Hepatocyte (in vitro differentiated cells): ENCODE measurements at places on chromosomes 2 and 18. TPM values are rescaled to one million over a fixed set of nuclear protein-coding genes. Genes with fewer than 3 reads are reported as not detected.
A peak's percentile ranks its signal among the peaks of the same experiment; 100 is the strongest.

GRCh38 chr2:157929871-157930667 is 53.9 kb upstream of the ACVR1 start:
- peaks cover 15% of the 10 kb centered on the region for H3K4me1 ChIP-seq
- H3K4me3 ChIP-seq, result no peak overlapping the region

GRCh38 chr2:191167766-191168165 is 17.0 kb upstream of the STAT4 start:
- peaks cover 36% of the 10 kb centered on the region for H3K4me1 ChIP-seq
- H3K27me3 ChIP-seq, result no peaks in the 10 kb centered on the region
- no peaks in the 10 kb centered on the region for H3K36me3 ChIP-seq
- H3K27ac ChIP-seq, result no peak overlapping the region

DNA sequence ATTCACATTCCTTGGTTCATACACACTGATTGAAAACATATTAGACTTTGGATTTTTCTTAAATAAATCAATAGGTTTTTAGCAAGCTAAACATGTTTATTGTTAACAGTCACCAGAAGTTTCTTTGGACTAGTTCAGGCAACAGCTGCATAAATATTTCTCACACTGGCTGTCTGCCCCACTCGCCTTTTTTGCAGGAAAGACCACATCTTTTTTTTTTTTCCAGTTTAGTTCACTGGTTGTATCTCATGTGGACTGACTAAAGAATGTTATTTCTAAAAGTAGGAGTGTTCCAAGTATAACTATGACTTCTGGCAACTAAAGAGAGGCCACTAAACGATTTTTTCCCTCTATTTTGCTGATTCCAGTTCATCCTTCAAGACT is 31.1 kb downstream of the SLC40A1 start:
- no peaks in the 10 kb centered on the region for H3K27me3 ChIP-seq
- peaks cover 36% of the 10 kb centered on the region for H3K4me1 ChIP-seq
- DNase-seq, result no peak
- H3K4me3 ChIP-seq, result no peak overlapping the region
- H3K36me3 ChIP-seq, result no peaks in the 10 kb centered on the region

- H3K27me3 ChIP-seq, result no peaks in the 10 kb centered on the region
- H3K27ac ChIP-seq, result no peak overlapping the region
- H3K4me1 ChIP-seq, result peaks cover 17% of the 10 kb centered on the region
- no peak overlapping the region for H3K4me3 ChIP-seq
- no peak for DNase-seq
These were observed 3.0 kb downstream of the TTC32 start for GRCh38 chr2:19898592-19899329.

DNA sequence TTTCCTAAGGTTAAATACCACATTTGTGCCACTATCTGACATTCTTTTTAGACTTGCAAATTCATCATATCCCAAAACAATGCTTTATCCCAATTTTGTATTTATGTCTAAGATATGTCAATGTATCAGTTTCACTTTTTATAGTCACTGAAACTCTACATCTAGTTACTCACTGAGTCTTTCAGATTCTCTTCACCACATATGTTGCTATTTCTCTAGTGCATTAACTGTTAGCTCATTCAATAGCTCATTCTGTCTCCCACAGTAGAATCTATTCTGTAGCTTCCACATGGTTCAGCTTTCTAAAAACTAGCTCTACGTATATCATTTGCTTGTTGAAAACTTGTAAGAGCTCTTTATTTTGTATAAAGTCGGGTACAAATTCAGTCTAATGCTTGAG is 1420.6 kb upstream of the NXPH2 start:
- no peak overlapping the region for H3K4me3 ChIP-seq
- DNase-seq, result no peak
- no peaks in the 10 kb centered on the region for H3K27me3 ChIP-seq
- no peak overlapping the region for H3K27ac ChIP-seq
- no peaks in the 10 kb centered on the region for H3K36me3 ChIP-seq

GRCh38 chr18:28607991-28608390 is 431.1 kb upstream of the CDH2 start:
- H3K4me1 ChIP-seq, result no peaks in the 10 kb centered on the region
- H3K36me3 ChIP-seq, result no peaks in the 10 kb centered on the region
- H3K4me3 ChIP-seq, result no peak overlapping the region

- H3K27me3 ChIP-seq, result no peaks in the 10 kb centered on the region
- H3K27ac ChIP-seq, result peak overlapping the region; percentile 42
- H3K36me3 ChIP-seq, result no peaks in the 10 kb centered on the region
- peak; percentile 87 for DNase-seq
- H3K4me1 ChIP-seq, result peaks cover 35% of the 10 kb centered on the region
- no peak overlapping the region for H3K4me3 ChIP-seq
These were observed 91.9 kb downstream of the PPP1R1C start for GRCh38 chr2:182077448-182078142.

- H3K27me3 ChIP-seq, result peaks cover 35% of the 10 kb centered on the region
- no peak overlapping the region for H3K27ac ChIP-seq
- no peak for DNase-seq
These were observed 56.6 kb downstream of the ACOXL start for GRCh38 chr2:110788976-110789375.

DNA sequence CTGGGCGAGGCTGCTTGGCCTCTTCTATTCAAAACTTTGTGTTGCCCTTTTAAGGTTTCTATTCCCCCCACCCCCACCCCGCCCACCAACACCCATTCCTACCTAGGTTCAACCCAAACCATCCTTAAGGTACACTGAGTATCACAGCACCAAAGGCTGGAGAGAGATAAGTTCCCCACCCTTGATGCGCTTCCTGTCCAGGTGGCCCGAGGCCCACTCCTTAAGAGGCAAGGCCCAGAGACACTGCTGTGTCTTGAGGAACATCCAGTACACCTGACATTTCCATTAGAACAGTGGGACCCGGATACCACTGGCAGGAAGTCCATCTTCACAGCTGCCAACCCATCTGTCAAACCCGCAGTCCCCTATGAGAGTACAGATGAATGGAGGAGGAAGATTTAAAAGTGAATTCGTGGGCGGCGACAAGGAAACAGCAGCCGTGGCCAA is 277 bp upstream of the INPP1 start:
- no peaks in the 10 kb centered on the region for H3K27me3 ChIP-seq
- H3K36me3 ChIP-seq, result no peaks in the 10 kb centered on the region
- no peak for DNase-seq

The DOK6 gene
- total RNA-seq, result 2.0 and 2.6 TPM in 2 replicates

DNA sequence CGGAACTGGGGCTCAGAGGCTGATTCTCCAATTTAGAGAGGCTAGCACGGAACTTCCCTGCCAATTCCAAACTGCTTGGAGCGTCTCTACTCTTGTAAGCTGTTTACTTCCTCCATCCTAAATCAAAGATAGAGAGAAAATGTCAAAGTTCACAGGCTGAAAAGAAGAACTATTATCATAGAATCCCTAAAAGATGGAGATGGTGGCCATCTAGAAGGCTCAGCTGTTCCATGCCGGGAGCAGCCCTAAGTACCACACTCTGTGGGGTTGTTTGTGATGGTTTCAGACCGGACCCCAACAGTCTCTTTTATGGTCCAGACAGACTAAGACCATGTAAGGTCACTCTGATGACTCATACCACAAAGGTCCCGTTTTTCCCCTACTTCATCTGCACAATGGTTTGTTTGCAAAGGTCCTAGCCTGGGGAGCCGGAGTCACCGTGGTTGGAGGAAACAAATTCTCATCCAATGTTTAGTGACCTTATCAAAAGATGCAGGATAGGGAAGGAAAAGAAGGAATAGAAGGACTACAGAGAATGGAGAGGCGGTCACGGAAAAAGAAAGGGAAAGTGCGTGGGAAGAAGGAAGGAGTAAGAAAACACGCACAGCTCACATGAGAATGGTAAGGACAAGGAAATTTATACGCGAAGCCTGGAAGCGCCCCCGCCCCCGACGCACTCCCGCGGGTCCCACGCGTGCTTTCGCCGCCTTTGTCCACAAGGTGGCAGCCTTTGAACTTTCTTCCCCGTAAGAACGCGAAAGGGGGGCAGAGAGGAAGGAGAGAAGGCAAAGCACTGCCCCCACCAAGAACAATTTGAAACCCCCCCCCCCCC is 453 bp upstream of the ANTXR1 start:
- peak; percentile 76 for DNase-seq
- H3K27me3 ChIP-seq, result peaks cover 11% of the 10 kb centered on the region
- peak overlapping the region; percentile 50 for H3K4me3 ChIP-seq
- peak overlapping the region; percentile 60 for H3K27ac ChIP-seq
- peaks cover 3% of the 10 kb centered on the region for H3K4me1 ChIP-seq
- H3K36me3 ChIP-seq, result no peaks in the 10 kb centered on the region

DNA sequence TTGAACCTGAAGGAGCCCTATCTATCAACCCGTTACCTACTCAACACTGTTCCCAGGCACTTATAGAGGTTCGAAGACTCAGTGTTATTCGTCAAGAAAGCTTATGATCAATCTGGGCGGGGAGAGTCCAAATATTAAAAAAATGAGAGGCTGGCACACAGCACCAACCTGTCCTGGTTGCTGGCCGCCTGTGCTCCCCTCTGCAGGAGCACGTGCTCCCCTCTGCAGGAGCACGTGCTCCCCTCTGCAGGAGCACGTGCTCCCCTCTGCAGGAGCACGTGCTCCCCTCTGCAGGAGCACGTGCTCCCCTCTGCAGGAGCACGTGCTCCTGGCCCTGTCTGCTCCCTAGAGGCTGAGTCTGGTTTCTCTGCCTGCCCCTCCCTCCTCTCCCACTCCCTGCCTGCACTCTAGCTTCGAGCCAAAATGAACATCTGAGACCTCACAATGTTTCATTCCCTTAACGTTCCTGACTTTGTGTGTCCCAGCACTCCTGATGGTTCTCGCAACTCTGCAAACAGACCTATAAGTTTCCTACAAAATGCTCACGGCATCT is 614.0 kb upstream of the ID2 start:
- no peaks in the 10 kb centered on the region for H3K4me1 ChIP-seq
- no peaks in the 10 kb centered on the region for H3K27me3 ChIP-seq
- H3K4me3 ChIP-seq, result no peak overlapping the region
- H3K27ac ChIP-seq, result no peak overlapping the region

The SP140 gene
- 0.08 and 0.53 TPM in 2 replicates for total RNA-seq

- H3K36me3 ChIP-seq, result no peaks in the 10 kb centered on the region
- DNase-seq, result no peak
- no peak overlapping the region for H3K4me3 ChIP-seq
- peaks cover 20% of the 10 kb centered on the region for H3K4me1 ChIP-seq
These were observed 62.6 kb downstream of the SLC40A1 start for GRCh38 chr2:189517847-189518535.

DNA sequence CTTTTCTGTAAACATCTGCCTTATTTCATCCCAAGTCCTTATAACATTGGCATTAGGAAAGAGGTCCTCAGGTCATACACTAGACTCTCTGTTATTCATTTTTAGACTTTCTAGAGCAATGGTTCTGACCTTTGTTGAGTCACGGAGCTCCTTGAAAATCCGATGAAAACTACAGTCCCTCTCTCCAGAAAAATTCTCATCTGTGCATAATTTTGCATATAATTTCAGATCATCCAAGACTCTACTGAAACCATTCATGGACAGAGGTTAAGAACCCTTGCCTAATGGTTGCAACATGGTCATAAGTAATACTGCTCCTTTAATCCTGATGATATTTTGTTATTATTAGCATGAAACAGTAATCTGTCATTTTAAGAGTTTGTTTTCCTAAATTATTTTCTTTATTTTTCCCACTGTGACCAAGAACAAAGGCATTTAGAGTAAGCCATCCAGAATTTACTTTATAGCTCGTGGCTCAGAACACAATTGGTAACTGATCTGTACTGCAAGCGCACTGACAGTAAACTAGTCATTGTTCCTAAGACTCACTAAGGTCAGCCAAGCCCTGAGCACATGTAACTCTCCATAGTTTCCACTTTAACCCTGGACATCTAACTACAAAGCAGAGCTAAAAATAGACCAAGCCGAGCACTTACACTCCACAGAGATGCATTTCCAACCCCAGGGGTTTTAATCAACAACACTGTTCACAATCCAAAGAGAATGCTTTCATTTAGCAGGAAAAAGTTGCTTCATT is 8.4 kb downstream of the MYOM1 start:
- DNase-seq, result peak; percentile 28
- H3K4me1 ChIP-seq, result peaks cover 25% of the 10 kb centered on the region
- no peaks in the 10 kb centered on the region for H3K36me3 ChIP-seq
- H3K27ac ChIP-seq, result peak overlapping the region; percentile 12
- H3K27me3 ChIP-seq, result no peaks in the 10 kb centered on the region

- no peak for DNase-seq
- H3K4me1 ChIP-seq, result no peaks in the 10 kb centered on the region
- H3K27me3 ChIP-seq, result no peaks in the 10 kb centered on the region
- peaks cover 4% of the 10 kb centered on the region for H3K36me3 ChIP-seq
These were observed 292.2 kb upstream of the CYP26B1 start for GRCh38 chr2:72439892-72440291.

GRCh38 chr2:20355131-20355530 is 4.5 kb upstream of the PUM2 start:
- no peak for DNase-seq
- H3K4me1 ChIP-seq, result peaks cover 17% of the 10 kb centered on the region
- no peaks in the 10 kb centered on the region for H3K27me3 ChIP-seq
- no peaks in the 10 kb centered on the region for H3K36me3 ChIP-seq
- no peak overlapping the region for H3K4me3 ChIP-seq
- H3K27ac ChIP-seq, result no peak overlapping the region

DNA sequence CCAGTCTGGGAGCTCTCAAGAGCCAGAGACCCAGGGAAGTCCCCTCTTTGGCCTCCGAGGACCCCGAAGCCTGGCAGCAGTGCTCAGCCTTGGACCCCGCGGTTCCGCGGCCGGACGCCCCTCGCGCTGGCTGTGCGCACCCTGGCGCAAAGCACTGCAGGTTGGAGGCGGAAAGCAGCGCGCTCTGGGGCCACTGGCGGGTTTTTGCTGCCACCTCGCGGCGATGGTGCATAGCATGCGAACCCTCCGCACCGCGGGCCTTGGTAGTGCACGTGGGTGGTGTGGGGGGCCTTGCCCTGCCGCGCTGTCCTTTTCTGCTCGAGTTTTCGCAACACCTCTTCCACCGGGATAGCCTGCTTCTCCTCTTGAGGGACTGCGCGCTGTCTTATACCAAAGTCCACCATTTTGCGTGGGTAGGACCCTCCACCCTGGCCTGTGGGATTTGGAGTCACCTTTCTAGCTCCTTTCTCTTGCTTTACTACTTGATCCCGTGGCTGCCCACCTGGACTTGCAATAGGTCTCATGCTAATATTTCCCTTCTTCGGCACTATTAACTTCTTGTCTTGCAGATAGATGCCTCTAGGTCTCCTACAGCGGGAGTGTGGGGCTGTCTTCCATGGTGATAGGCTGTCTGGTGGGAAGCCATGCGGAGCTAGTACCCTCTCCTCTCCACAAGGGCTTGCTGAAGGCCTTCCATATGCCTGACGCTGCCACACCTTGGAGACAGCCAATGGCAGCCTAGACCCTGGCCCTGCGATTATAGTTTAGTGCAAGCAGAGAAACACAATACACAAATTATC is 14.3 kb downstream of the SIX3 start:
- H3K27me3 ChIP-seq, result peaks cover 79% of the 10 kb centered on the region
- peak; percentile 87 for DNase-seq
- H3K36me3 ChIP-seq, result no peaks in the 10 kb centered on the region
- no peak overlapping the region for H3K4me3 ChIP-seq
- H3K27ac ChIP-seq, result no peak overlapping the region

The TACR1 gene
- 0.13 and 0.28 TPM in 2 replicates for total RNA-seq

DNA sequence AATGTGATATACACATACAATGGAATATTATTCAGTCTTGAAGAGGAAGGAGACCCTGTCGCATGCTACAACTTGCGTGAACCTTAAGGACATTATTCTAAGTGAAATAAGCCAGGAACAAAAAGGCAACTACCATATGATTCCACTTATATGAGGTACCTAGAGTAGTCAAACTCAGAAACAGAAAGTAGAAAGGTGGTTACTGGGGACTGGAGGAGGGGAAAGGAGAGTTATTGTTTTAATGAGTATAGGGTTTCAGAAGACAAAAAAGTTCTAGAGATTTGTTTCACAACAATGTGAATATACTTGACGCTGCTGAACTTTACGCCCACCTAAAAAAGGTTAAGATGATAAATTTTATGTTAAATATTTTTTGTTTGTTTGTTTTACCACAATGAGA is 47.0 kb downstream of the CXCR4 start:
- no peak overlapping the region for H3K4me3 ChIP-seq
- peaks cover 4% of the 10 kb centered on the region for H3K4me1 ChIP-seq
- no peak overlapping the region for H3K27ac ChIP-seq
- H3K27me3 ChIP-seq, result no peaks in the 10 kb centered on the region
- no peaks in the 10 kb centered on the region for H3K36me3 ChIP-seq
- no peak for DNase-seq

The SLC16A14 gene
- 1.8 and 2.1 TPM in 2 replicates for total RNA-seq
